ENCODE measurements at places on chromosomes 13 and 19.

GRCh38 chr19:1938071-1938470 lies 2.9 kb upstream of the CSNK1G2 start:
- DNase-seq: no peak

DNA sequence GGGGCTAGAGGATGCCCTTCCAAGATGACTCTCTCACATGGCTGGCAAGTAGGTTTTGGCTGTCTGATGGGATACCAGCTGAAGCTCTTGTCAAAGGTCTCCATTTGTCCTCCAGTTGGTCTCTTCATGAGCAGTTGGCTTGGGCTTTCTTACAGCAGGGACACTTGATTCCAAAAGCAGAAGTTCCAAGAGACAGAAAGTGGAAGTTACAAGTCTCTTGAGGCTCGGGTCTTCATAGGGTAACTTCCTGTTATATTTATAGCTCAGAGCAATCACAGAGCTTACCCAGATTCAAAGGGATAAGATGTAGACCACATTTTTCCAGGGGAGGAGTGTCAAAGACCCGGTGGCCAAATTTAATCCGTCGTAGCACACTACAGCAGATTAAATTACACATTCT lies 440.0 kb downstream of the RFC3 start:
- DNase-seq: no peak

- DNase-seq: no peak
These were observed 6.4 kb upstream of the ZNF333 start for GRCh38 chr19:14683439-14683838.

DNA sequence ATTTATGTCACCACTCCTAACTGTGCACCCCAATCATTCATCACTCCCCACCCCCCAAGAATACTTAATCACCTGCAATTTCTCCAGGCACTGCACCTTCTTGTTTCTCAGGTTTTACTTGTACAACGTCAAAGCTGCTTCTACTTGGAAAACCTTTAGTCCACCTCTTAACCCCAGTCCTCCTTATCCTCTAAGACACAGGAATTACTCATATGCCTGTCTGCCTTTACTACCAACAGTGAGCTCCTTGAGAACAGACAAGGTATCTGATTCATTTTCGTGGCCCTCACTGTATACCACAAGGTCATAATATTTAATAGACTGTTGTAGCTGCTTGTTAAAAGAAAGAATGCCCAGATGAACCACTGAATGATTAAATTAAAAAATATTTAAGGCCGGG lies 21.0 kb upstream of the NDFIP2 start:
- DNase-seq: no peak

DNA sequence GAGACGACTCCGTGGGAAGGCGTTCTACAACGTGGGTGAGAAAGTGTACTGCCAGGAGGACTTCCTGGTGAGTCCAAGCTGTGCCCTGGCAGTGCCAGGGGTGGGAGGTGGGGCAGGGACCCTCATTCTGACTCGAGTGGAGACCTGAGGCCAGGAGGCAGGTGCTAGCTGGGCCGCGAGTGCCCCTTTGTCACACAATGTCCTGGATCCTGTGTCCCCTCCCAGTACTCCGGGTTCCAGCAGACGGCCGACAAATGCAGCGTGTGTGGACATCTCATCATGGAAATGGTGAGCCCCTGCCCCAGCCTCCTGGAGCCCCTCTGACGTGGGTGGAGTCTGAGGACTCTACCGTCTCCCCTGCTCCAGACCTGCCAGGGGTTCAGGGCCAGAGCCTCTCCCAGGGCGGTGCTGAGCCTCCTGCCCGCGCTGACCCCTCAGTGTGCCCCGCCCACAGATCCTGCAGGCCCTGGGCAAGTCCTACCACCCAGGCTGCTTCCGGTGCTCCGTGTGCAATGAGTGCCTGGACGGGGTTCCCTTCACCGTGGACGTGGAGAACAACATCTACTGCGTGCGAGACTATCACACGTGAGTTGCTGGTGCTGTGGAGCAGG lies 11.6 kb downstream of the WTIP start:
- no peak for DNase-seq

- DNase-seq: no peak
These were observed 37.8 kb upstream of the POP4 start for GRCh38 chr19:29568036-29569025.

GRCh38 chr19:51461723-51462161 lies 3.5 kb upstream of the SIGLEC8 start:
- no peak for DNase-seq

DNA sequence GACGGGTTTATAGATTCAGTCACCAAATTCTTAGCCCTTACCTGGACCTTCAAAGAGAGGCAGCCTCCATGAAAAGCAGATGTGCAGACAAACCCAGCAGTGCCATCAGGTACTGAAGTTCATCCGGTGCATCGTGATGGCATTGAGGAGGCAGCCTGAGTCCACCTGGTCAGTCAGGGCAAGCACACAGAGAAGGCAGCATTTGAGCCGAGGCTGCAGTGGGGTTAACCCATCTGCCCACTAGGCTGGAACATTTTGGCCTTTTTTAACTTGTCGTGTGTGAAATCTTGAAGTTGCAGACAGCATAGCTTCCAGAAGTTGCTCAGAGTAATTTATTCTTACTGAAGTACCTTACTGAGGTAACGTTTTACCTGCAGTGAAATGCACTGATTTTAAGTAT lies 4.9 kb downstream of the LMO7 start:
- no peak for DNase-seq

DNA sequence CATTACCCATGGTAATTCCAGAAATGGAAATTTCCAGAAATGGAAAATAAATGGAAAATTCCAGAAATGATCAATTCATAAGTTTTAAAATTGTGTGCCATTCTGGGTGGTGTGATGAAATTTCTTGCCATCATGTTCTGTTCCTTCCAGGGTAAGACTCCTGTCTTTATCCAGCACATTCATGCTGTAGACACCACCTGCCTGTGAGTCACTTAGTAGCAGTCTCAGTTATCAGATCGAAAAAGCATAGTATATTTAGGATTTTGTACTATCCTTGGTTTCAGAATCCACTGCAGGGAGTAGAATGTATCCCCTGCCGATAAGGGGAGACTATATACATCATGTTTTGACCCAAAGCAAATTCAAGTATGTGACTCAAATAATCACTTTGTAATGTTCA lies 26.7 kb upstream of the CSNK1A1L start:
- DNase-seq: no peak

DNA sequence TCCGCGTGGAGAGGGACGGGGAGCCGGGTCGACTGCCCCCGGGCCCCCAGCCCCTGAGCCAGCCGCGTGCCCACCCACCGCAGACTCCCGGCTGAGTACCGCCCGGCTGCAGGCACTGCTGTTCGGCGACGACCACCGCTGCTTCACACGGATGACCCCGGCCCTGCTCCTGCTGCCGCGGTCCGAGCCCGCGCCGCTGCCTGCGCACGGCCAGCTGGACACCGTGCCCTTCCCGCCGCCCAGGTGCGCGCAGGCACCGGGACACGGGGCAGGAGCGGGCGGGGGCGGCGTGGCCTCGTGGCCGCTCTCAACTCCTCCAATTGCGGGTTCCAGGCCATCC lies 1.6 kb downstream of the AMH start:
- no peak for DNase-seq

DNA sequence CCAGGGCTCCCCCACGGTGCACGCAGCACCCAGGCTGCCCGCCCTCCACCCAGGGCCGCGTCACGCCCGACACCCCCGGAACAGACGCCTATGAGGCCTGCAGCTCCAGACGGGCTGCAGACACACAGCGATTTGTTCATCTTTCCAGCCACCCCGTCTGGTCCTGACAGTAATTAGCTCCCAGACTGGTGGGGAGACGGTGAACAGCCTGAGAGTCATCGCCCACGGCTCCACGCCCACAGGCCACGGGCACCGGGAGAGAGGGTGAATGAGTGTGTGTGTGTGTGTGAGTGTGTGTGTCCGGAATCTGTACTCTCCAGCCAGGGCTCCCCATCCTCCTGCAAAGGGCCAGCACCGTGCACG lies 18.1 kb downstream of the GADD45B start:
- no peak for DNase-seq

GRCh38 chr13:49305792-49306425 lies 58.2 kb downstream of the CDADC1 start:
- DNase-seq: no peak

DNA sequence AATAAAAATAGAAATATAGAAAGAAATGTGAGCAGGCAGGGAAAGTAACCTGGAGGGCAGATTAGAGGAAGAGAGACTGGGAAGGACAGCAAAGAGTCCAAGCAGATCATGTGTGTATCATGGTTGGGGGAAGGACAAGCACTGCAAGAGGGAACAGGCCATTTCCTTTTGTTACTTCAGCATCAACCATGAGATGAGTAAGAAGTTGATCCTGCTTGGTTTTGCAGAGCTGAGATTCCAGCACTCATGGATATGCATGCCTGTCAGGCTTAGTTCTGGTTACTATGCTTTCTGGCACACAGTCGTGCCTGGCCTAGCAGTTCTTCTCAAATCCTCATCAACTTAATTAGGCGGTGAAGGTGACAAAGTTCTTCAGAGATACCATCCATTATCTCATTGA lies 18.1 kb downstream of the NALCN start:
- DNase-seq: no peak

DNA sequence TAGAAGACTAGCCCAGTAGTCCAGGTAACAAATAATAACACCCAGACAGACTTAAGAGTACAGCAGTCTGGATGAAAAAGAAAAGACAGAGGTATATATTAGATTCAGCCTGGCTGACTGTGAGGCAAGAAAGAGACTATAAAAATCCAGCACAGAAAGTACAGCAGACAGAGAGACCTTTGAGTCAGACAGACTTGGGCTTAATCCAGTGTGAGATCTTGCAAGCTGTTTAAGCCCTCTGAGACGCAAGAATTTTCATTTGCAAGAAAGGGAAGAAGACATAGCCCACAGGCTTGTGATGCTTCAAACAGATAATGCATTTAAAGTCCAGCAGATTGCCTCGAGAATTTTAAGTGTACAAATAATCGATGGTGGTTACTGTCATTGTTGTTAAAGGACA lies 471.4 kb downstream of the LIG4 start:
- no peak for DNase-seq

DNA sequence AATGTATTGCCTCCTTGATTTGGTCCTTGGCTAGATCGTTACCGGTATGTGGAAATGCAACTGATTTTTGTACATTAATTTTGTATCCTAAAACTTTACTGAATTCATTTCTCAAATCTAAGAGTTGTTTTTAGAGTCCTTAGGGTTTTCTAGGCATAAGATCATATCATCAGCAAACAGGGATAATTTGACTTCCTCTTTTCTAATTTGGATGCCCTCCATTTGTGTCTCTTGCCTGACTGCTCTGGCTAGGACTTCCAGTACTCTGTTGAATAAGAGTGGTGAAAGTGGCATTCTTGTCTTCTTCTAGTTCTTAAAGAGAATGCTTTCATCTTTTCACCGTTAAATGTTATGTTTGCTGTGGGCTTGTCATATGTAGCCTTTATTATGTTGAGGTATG lies 12.0 kb upstream of the CYP2A13 start:
- DNase-seq: no peak

DNA sequence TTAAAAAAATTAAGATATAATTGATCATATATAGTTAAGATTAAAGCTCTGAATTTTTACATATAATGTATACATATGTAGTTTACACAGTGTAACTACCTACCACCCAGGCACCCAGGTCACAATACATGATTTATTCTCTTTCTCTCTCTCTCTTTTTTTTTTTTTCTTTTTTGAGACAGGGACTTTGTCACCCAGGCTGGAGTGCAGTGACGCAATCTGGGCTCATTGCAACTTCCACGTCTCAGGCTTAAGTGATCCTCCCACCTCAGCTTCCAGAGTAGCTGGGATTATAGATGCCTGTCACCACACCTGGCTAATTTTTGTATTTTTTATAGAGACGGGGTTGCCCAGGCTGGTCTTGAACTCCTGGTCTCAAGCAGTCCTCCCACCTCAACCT lies 18.8 kb upstream of the CLASRP start:
- DNase-seq: no peak

DNA sequence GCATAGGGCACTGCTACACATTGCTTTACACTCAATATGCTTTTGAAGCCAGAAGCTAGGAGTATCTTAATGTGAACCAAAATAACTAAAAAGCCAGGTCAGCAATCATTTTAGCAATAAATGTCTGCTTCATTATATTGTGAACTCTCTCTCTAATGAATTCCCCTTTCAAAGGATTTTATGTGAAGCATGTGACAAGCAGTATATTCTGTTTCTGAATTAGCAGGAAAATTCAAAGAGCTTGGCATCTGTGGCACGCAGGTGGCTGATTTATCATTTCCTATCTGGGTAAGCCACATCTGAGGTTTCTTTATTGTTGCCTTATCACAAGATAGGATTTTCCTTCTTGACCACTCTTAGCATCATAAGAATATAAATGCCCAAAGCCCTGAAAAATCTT lies 56.8 kb upstream of the KLF12 start:
- no peak for DNase-seq

DNA sequence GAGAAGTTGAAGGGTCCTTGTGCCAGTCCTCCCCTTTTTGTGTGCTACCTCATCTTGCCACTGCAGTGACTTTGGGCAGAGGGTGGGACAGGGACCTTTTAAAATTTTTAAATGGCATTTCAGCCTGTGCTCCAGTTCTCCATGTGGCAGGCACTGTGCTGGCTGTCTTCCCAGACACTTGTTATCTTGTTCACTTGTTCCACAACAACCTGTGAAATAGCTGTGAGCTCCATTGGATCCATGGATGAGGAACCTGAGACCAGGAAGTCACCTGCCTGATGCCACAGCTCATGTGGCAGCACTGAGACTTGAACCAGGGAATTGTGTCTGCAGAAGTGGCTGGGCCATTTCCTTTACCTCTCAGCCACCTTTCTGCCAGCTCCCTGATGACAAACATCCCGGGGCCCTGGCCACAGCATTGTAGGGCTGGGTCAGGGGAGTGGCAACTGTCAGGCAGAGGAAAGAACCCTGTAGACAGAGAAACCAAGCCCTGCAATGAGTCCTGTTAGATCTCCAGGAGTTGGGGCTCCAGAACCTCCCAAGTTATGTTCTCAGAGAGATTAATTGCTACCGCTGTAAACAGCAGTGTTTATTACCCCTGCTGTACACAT lies 6.4 kb downstream of the EGLN2 start:
- no peak for DNase-seq

- no peak for DNase-seq
These were observed 579 bp downstream of the ZNF566 start for GRCh38 chr19:36488846-36489117.

- DNase-seq: no peak
These were observed 3.2 kb downstream of the TEX30 start for GRCh38 chr13:102770435-102770834.

DNA sequence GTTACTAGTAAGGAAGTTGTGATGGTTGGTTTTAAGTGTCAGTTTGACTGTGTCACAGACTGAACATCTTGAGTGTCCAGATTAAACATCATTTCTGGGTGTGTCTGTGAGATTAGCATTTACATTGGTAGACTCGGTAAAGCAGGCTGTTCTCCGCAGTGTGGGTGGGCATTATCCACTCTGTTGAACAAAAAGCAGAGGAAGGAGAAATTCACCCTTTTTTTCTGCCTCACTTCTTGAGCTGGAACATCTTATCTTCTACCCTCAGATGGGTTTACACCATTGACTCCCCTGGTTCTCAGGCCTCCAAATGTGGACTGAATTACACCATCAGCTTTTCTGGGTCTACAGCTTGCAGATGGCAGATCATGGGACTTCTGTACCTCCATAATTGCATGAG lies 63.7 kb upstream of the ZDHHC20 start:
- DNase-seq: no peak

GRCh38 chr13:26606631-26607030 lies 49.1 kb downstream of the WASF3 start:
- no peak for DNase-seq

- DNase-seq: peak; percentile 11
These were observed 16.2 kb downstream of the PSPC1 start for GRCh38 chr13:19766591-19766990.

Data from NT2/D1 (cell line).